ENCODE measurements at places on chromosomes 2 and 18.
A peak's percentile ranks its signal among the peaks of the same experiment; 100 is the strongest.

- no peak for DNase-seq
Observed at GRCh38 chr2:74679615-74680014, 25.6 kb downstream of the SEMA4F start.

- no peak for DNase-seq
Observed at GRCh38 chr2:65045651-65046050, 10.6 kb upstream of the CEP68 start.

- DNase-seq = no peak
Observed at GRCh38 chr2:234033885-234034284, 16.6 kb upstream of the SPP2 start.

DNA sequence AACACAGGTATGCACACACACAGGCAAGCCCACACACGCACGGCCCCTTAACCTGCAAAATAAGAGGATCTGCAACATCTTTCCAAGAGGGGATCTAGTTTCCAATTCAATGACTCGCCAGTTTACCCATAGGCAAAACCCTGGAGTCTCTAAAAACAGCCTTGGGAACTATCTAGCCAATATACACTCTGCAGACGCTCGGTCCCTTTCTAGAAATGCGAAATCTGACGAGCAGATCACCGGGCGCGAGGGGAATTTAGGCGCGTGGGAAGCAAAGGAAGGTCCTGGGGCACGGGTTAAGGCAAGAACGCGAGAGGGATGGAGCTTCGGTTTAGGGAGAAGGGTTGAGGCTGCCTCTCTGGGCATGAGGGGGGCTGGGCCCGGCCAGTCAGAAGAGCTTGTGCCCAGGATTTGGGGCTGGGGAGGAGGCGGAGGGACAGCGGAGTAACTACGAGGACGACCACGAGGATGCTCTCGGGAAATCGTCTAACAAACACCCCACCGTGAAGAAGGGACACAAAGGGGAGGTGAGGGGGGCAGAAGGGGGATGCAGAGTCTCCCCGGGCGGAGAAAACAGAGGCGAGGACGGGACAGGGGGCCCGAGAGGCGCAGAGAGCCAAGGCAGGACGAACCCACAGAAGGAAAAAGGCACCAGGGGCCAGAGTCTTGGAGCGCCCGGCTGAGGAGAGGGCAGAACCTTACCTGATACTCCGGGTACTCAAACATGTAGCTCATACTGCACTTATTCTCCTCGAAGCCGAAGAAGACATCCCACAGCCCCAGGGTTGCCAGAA lies 542 bp downstream of the PGAP1 start:
- DNase-seq = peak; percentile 26

- no peak for DNase-seq
Observed at GRCh38 chr2:210007895-210008294, 5.5 kb downstream of the RPE start.

DNA sequence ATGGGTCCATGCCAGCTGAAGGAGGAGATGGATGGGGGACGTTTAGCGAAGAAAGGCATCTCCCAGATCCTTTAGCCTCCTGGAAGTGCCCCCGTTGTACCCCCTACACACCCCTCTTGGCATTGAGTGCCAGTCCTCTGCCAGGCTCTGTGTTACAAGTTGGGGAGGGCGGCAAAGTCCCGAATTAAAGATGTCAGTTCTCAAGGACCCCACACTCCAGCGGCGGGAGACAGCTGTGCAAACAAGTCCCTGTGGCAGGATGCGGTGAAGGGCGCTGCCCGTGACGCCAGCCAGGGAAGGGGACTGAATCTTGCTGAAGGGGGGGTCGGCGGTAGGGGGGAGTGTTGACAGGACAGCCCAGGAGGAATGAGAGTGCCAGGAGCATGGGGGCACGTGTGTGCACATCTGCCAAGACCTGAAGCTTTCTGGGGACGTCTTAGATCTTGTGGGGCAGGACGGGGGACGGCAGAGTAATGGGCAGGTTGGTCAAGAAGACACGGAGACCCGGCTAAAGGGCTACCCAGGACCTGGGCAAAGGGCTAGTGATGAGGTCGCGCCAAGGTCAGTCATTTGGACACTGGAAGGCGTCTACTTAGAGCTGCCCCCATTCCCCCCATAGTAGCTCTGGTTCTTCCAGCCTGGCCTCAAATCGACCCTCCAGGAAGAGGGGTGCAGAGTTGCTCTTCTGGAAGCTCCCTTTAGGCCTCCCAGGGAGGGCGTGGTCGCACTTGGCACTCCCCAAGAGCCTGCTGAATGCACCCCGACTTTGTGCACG lies 2.8 kb upstream of the CTDSP1 start:
- peak; percentile 85 for DNase-seq

- DNase-seq = no peak
Observed at GRCh38 chr2:110655701-110656100, 22.2 kb downstream of the BUB1 start.

DNA sequence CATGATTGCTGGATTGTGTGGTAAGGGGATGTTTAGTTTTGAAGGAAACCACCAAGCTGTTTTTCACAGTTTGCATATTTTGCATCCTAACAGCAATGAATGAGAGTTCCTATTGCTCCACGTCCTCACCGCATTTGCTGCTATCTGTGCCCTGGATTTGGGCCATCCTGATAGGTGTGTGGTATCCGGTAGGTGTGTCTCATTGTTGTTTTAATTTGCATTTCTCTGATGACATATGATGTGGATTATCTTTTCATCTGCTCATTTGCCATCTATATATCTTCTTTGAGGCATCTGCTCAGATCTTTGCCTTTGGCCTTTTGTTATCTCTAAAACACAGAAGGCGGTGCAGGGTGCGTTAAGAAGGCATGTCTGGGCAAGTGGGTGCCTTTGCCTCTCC lies 73.3 kb downstream of the LONRF2 start:
- DNase-seq = no peak

DNA sequence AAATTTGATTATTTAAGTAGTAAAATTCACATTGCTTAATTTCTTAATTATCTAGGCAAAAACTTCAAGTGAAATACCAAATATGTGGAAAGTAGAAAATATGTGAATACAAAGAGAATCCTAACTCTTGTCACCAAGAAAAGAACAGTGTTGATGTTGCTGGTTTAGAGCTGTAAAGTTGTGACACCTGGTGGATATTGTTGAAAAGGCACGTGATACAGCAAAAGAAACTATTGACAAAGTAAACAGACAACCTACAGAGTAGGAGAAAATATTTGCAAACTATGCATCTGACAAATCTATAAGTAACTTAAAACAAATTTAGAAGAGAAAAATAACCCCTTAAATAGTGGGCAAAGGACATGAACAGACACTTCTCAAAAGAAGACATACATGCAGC lies 25.6 kb upstream of the ZC3H15 start:
- DNase-seq = no peak

GRCh38 chr2:74441690-74442482 lies at the start of gene RTKN:
Gene RTKN (minus strand): TSS chr2:74441937. CDS start chr2:74441816, 121 bp downstream.
- DNase-seq = peak; percentile 84

DNA sequence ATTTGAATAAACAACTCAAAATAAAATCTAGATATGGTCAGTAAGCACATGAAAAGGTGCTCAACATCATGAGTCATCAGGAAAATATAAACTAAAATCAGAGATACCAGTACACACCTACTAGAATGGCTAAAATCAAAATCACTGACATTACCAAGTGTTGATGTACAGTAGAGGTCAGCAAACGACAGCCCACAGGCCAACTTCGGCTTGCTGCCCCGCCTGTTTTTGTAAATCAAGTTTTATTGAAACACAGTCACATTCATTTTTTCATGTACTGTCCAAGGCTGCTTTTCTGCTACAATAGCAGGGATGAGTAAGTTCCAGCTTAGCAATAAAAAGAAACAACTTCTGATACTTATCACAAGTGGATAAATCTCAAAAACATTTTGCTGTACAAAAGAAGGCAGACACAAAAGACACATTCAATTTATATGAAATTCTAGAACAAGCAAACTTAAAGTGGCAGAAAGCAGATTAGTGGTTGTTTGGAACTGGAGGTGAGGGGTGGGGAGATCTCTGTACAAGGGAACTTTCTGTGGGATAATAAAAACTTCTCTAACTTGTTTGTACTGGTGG lies 32.1 kb downstream of the TRAK2 start:
- DNase-seq = peak; percentile 57

DNA sequence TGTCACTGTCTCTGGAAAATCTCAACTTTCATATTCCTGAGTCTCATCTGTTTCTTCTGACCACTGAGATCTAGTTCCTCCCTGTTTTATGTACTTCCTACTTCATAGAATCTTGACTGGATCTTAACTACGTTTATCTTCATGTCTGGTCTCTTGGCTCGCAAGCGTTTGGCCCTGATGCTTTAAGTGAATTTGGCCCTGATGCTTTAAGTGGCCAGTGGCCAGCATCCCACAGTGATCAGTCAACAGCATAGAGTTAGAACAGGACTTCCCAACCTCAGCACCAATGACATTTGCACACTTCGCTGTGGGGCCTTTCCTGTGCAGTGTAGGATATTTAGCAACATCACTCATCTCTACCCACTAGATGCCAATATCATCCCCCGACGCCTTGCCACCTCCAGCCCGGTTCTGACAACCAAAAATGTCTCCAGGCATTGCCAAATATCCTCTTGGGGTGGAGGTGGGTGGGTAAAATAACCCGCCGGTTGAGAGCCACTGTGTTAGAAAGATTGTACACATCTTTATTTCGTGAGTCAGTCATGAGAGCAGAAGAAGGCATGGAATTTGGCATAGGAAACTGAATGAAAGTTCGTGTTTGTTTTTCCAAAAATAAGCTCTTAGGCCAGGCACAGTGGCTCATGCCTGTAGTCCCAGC lies 12.2 kb downstream of the TM4SF20 start:
- DNase-seq = no peak

DNA sequence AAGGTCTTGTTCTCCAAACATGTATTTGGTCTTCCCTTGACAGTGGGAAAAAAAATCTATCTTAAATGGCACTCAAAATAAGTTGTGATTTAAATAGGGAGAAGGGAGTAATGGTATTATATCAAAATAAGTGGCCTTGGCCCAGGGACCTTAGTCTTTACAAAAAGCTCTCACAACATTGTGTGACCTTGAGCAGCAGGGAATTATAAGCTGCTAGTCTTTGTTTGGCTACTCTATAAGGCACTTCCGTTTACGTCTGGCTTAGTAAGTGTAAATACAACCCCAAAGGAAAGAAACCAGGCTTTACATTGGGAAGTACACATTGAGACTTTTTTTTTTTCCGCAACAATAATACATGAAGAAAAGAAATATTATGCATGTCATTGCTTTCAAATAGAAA lies 734.0 kb upstream of the LINC00305 start:
- no peak for DNase-seq

- DNase-seq = no peak
Observed at GRCh38 chr2:224716921-224717320, 756 bp upstream of the CCDC195 start.

- no peak for DNase-seq
Observed at GRCh38 chr18:42977982-42978637, 137.4 kb downstream of the RIT2 start.

DNA sequence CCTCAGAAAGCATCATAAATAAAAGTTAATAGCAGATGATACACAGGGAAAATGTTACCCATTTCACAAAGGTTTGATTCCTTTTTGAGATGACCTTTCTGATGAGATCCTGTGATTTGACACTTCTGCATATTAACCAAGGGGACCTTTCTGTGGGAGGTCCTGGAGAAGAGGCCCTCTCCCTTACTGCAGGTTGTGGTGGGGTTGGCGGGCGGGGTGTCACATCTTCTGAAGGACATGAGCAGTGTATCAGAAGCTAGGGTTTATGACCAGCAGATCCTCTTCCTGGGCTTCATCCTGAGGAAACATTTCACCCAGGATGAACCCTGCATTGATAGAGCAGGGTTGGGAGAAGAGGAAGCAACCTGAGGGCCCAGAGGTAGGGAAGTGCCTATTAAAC lies 37.2 kb upstream of the SCLY start:
- DNase-seq = no peak

DNA sequence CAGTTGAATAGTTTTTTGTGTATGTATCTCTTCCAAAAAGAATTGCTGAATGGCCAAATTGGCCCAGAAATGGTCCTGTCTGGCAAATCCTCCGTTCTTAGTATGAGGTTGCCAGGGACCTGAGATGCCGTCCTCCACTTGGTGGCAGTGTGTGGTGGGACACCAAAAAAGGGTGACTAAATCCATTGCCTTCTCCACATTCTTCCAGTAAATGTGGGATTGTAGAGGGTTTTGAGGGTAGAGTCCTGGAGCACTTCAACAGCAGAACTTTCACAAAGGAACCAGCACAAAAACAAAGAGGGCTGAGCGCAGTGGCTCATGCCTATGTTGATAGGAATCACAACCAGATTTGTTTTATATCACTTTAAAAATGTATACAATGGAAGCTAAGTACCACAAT lies 199.9 kb downstream of the BCL2 start:
- no peak for DNase-seq

DNA sequence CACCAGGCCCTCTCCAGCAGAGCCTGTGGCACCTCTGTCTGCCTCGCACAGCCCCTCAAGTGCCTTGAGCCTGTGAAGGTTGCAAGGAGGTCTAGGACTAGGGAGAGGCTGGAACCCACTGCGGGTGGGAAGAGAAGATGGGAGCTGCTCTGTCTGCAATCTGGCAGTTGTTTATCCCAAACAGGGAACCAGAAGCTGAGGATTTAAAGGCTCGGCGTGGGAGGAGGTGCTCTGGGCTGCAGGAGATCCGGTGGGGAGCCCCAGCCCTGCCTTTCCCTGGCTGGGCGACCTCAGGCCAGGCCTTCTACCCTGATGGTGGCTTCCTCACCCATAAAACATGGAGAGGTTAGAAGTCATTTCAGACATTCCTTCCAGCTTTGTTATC lies 174.1 kb downstream of the SMAD7 start:
- DNase-seq = no peak

DNA sequence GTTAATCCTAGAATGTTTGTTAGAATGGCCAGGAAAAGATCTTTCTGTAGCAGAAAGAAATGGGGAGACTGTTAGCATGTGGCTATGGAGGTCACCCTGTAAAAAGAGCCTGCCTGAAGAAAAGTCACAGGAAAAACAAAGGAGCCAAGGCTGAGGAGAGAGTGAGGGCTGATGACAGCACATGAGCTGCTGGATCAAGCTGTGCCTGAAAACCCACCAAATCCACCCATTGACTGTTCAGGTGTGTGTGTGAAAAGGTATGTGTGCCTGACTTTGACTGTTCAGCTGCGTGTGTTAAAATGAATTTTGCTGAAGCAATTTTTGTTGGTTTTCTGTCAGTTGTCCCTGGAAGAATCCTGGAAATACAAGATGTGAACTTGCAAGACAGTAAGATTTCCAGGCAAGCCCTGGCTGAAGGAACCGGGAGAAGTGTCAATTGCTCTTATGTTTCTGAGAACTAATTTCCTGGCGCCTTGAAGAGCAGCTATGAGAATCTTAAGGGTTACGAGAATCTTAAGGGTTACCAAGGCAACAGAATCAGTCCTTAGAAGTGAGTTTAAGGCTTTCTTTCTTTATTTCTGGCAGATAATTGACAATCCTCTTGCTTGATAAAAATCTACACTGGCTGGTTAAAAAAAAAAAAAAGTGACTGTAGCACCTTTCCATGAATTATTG lies 73.0 kb upstream of the LGALSL start:
- no peak for DNase-seq

DNA sequence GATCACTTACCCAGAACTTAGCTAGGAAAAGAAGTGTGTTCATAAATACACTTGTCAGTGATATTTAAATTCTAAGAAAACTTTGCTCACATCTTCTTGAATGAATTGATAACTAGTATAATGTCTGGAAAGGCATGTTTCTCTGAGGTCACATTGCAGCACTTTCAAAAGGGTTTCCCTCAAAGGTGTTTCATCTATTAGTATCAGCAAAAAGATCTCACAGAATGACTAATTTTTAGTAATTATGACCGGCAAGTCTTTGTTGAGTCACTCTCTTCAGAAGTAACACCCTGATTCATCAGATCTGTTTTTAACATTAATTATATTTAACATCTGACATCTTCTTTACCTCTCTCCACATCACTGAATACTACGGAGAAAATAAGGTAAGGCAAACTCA lies 222.3 kb downstream of the IKZF2 start:
- DNase-seq = no peak
